ENCODE measurements at places on chromosomes 3 and 15. TPM values are rescaled to one million over a fixed set of nuclear protein-coding genes. Genes with fewer than 3 reads are reported as not detected.
A peak's percentile ranks its signal among the peaks of the same experiment; 100 is the strongest.

GRCh38 chr15:59892985-59893384 is 111.1 kb upstream of the FOXB1 start:
- H3K27me3 ChIP-seq = no peaks in the 10 kb centered on the region
- H3K4me1 ChIP-seq = no peaks in the 10 kb centered on the region
- H3K27ac ChIP-seq = no peak overlapping the region
- no peaks in the 10 kb centered on the region for H3K36me3 ChIP-seq
- no peak overlapping the region for H3K4me3 ChIP-seq

The ASB14 gene
- 0.64 TPM for total RNA-seq

- no peak overlapping the region for H3K27ac ChIP-seq
- no peaks in the 10 kb centered on the region for H3K4me1 ChIP-seq
- H3K36me3 ChIP-seq = no peaks in the 10 kb centered on the region
- no peaks in the 10 kb centered on the region for H3K27me3 ChIP-seq
- no peak for DNase-seq
Measured at GRCh38 chr3:96754128-96754527, 60.3 kb upstream of the EPHA6 start.

The LIPC gene
- 0.40 TPM for total RNA-seq

DNA sequence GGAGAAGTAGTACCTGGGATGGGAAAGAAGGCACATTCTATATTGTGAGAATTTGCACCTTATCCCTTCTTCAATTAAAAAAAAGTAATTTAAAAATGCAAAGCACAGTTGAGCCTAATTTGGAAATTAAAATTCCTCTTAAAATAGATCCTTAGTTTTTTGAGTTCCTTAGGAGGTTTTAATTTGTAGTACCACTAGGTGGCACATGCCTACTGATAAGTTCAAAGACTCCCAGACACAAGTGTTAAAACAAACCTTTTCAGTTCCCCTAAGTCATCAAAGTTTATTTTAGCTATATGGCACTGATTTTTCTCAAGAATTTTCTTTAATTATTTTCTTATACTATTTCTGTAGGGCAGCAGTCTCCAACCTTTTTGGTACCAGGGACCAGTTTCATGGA is 127.6 kb upstream of the AZI2 start:
- H3K4me3 ChIP-seq = no peak overlapping the region
- DNase-seq = no peak
- no peaks in the 10 kb centered on the region for H3K36me3 ChIP-seq
- H3K27me3 ChIP-seq = no peaks in the 10 kb centered on the region
- H3K4me1 ChIP-seq = no peaks in the 10 kb centered on the region

- no peak overlapping the region for H3K4me3 ChIP-seq
- no peaks in the 10 kb centered on the region for H3K27me3 ChIP-seq
- no peak overlapping the region for H3K27ac ChIP-seq
- H3K4me1 ChIP-seq = no peaks in the 10 kb centered on the region
Measured at GRCh38 chr3:61315871-61316270, 64.6 kb upstream of the FHIT start.

DNA sequence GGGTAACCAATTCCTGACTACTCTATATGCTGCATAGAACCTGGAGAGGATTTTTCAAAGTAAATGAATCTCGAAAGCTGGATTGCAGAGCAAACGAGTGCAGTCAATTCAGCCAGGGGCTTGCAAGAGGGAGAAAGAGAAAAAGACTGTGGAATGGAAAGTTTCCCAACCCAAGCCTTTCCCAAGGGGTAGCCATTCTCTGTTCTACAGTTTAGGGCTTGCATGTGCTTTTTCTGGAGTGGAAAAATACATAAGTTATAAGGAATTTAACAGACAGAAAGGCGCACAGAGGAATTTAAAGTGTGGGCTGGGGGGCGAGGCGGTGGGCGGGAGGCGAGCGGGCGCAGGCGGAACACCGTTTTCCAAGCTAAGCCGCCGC is 511 bp upstream of the RARB start:
- peak overlapping the region; percentile 89 for H3K27ac ChIP-seq
- H3K27me3 ChIP-seq = no peaks in the 10 kb centered on the region
- H3K4me1 ChIP-seq = no peaks in the 10 kb centered on the region
- peak; percentile 50 for DNase-seq

GRCh38 chr3:39541917-39542329 is 74.4 kb downstream of the MOBP start:
- DNase-seq = no peak
- H3K4me3 ChIP-seq = no peak overlapping the region
- no peak overlapping the region for H3K27ac ChIP-seq
- H3K36me3 ChIP-seq = no peaks in the 10 kb centered on the region
- no peaks in the 10 kb centered on the region for H3K27me3 ChIP-seq

GRCh38 chr15:70447928-70448698 is 315.2 kb downstream of the UACA start:
- peaks cover 11% of the 10 kb centered on the region for H3K4me1 ChIP-seq
- no peaks in the 10 kb centered on the region for H3K36me3 ChIP-seq

All from upper lobe of left lung (tissue), 6 donors.